ENCODE measurements at places on chromosomes 16 and 17.

- no peak for DNase-seq
These were observed 2.4 kb downstream of the TMEM101 start for GRCh38 chr17:44012391-44012790.

DNA sequence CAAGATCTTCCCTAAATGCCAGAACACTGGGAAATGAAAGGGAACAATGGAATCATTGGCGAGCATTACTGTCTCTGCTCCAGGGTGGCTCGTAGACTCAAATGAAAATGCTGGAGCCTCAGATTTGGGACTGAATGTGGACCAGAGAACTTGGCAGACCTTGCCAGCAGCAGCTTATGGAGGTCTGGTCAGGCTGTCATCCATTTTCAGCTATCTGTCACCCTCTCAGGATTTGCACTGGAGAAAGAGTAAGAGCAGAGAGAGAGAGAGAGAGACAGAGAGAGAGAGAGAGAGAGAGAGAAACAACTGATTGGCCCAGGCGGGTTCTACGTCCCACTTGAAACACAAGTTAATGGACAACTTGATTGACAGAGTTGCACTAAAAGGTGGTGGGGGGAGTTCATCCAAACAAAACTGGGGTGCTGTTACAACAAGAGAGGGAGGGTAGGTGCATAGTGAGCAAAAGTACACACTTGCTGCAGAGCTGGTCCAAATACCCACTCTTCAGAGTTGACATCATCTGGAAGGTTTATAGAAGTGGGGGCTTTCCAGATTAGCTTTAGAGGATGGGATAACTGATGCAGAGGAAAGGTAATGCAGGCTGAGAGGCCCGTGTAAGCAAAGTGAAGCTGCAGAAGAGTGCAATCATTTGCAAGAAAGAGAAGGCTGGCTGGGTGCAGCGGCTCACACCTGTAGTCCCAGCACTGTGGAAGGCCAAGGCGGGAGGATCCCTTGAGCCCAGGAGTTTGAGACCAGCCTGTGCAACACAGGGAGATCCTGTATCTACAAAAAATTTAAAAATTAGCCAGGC, 16.5 kb upstream of the NSMCE1 start:
- DNase-seq = no peak

DNA sequence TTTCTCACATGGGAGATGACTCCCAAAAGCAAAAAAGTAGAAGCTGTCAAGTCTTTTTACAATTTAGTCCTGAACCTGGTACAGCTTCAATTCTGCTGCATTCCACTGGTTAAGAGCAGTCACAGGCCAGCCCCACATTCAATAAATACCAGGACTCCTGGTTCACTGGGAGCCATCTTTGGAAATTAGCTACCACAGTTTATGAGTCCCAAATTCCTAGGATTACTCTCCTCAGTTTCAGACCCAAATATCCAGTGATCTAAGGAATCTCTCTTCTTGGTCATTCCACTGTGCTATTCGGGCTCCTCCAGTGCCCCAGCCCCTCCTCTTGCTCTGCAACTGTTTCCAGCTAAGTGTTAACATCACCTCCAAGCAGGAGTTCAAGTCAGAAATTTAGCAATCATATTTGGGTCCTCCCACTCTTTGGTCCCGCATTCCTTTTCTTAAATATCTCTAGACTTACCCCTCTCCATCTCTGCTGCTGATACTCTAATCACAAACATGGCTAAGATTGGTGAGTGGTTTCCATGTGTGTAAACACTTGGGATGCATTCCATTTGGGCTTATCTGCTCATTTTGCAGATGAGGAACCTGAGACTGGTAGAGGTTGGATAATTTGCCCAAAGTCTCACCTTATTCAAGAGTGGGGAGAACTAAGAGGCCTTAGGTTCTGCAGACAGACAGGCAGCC, 9.6 kb upstream of the WIPF2 start:
- no peak for DNase-seq

GRCh38 chr17:61343576-61343975, 56.1 kb upstream of the TBX2 start:
- DNase-seq = no peak

- peak; percentile 42 for DNase-seq
These were observed 862 bp downstream of the DCAKD start for GRCh38 chr17:45050481-45051059.

DNA sequence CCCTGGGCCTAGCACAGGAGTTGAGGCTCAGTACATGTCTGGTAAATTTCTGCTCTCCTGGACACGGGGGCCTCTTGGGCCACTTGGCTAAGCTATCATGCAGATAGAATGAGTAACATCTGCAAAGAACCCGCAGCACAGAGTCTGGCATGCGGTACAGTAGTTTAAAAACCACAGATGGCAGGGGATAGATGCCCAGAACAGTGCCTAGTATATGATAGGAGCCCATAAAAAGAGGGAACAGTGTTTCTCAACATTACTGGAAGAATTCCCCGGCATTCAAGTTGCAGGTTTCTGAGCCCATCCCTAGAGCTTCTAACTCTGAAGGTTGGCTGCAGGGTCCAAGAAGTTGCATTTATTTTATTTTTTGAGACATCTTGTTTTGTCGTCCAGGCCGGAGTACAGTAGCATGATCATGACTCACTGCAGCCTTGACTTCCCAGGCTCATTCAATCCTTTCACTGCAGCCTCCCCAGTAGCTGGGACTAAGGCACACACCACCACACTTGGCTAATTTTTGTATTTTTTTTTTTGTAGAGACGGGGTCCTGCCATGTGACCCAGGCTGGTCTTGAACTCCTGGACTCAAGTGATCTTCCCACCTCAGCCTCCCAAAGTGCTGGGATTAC, 5.8 kb downstream of the CDIPT start:
- DNase-seq = no peak

- DNase-seq = no peak
These were observed 5.8 kb upstream of the SPIRE2 start for GRCh38 chr16:89822188-89823086.

DNA sequence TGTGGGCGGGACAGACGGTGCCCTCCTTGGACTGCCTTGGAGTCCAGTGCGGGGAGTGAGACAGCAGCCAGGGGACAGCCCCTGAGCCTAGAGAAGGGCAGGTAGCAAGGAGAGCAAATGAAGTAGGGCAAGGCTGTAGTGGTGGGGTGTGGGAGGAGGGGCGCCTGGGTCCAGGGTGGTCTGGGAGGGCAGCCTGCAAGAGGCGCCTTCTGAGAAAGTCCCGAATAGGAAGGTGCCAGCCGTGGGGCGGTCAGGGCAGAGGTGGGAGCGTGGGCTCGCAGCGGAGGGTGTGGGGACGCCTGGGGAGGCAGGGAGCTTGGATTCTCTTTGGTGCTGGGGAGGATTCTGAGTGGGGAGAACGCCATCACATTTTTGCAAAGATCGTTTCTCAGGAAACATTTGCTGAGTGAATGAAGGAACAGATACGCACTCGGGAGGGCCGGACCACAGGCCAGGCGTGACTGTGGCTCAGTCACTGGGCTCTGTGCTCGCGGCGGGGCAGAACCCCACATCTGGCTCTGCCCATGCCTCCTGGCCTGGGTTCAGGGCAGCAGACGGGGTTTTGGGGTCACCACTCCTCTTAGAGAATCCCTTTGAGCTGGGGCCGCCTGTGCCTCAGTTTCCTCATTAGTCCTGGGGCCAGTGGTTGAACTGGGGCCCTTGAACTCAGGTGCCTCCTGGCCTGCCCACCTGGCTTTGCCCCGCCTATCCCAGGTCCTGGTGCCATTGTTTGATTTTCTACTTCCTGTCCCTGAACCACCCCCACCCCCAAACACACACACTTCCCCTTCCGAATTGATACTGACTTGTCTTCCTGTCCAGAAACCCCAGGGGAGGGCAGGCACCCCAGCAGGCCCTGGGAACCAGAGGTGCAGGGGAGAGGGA, 4.2 kb downstream of the SNN start:
- no peak for DNase-seq

DNA sequence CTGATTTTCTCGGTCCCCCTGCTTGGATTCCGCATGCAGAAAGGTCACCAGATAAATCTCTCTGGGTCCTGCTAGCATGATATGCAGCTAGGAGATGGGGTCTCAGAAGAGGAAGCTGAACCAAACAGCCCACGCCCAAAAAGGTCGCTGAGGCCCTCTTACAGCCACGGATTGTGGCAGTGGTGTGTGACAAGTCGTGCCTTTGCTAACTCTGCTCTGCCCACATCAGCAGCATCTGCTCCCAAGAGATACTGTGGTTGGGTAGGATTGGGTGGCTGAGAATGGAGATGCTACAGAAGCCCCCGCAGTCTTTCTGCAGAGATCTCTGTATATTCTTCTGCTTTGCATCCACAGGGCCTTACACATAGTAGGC, 15.2 kb upstream of the SKAP1 start:
- no peak for DNase-seq

DNA sequence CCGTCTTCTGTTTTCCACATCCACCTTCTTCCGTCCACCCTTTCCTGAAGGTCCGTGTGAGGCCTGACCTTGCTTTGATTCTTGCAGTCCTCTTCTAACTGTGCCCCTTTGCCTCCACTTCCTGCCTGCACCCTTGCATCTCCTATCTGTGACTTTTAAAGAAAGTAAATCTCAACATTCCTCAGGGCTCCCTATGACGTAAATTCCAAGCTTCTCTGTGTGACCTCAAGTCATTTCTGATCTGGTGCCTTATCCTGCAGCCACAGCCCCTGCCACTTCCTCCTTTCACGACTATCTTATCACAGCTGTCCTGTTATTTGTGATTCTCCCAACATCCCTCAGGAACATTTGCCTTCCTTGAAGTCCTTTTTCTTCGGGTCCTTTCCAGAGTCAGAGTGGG, 520.5 kb downstream of the CDH13 start:
- DNase-seq = no peak

GRCh38 chr17:3794557-3795389, 6.2 kb downstream of the ITGAE start:
- peak; percentile 70 for DNase-seq

DNA sequence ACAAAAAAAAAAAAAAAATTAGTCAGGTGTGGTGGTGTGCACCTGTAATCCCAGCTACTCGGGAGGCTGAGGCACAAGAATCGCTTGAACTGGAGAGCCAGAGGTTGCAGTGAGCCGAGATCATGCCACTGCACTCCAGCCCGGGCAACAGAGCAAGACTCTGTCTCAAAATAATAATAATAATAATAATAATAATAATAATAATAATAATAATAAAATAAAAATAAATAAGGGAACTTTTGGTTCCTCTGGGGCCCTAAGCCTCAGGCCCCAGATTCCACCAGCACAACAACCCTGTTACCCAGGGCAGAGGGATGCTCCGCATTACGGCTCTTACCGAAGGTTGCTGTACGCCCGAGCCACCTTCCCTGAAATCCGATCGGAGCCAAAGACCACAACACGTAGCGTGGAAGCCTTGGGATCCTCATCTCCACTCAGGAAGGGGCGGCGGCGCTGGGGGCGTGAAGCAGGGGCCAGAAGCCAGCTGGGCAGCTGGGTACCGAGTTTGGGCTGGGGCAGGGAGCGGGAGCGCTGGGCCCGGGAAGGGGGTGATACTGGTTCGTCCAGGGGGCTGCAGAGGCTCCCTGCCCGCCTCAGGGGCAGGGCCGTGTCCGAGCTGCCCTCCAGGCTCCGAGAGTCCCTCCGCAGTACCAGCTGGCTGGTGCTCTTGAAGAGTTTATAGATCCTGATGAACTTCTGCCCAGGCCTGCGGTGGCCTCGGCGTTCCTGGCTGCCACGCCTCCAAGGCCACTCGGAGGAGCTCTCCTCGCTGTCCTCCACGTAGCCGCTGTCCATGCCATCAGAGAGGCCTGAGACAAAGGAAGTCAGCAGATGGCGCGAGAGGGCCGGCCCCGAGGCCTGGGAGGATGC, 20.6 kb upstream of the PIK3R6 start:
- DNase-seq = no peak

DNA sequence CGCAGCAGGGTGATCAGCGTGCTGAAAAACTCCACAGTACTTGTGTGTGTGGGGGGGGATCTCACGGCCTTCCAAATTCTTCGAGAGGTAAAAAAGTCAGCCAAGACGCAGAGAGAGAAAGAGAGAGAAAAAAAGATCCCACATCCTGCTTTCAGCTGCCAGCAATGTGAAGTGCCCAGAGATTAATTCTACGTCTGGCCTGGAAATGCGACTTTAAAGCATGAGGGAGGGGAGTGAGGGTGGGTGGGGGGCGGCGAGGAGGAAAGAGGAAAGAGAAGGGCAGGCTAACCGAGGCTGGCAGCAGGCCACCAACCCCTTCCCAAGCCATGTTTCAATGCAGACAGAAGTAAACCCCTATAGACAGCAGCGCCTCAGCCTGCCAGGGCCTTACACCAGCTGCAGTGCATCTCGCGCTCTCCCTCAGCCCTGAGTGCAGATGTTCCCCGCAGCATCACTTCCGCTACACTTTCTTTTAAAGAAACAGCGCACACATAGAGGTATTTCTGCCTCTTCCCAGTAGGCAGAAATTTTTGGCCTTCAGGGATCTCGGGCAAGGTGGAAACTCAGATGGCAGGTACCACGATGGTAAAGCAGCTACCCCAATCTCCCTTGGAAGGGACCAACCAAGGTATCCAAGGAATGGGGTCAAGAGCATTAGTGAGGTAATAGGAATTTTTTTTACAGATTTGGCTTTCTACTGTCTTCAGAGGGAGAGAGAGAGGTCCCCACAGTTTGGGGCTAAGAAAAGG, 87.8 kb downstream of the SMG6 start:
- DNase-seq = peak; percentile 72

DNA sequence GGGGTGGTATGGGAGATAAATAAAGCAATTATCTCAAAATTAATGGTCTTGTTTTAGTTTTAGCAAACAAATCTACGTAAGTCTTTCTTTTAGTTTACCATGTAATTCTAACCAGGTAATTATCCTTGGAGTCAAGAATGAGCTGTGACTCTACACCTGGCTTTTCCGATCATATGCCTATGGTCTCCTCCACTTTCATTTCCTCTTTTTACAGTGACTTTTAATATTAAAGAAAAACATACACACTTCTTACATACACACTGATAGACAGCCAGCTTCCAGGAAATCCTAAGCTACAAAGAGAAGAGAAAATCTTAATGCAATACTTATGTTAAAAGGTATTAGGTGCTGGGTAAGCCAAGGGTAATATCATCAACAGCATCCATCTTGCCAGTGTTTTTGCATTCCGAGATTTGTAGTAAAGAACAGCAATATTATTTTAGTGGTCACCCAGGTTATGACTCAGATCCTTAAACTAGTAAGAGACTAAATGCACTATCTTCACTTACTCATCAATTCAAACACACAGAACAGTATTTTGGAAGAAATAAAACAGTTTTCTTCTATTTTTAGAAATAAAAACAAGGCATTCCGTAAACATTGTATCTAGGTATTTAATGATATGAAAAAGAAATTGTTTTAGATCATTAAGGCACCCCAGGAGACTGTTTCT, 4.4 kb upstream of the IRX5 start:
- no peak for DNase-seq

DNA sequence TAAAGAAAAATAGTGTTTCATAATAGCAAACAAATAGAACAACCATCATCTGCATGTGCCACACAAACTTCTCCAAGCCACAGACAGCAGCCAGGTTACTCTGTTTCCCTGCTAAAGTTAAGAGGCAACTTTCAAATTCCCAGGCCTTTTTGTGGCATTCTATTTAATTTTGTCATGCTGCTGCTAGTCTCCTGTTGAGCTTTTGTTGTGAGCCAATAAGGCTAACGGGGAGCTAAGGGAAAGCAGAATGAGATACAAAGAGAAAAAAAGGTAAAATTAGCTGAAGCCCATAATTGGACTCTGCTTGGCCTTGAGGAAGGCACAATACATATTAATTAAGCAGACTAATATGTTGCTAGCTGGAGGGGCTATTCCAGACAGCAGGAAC, 74.7 kb upstream of the GNAO1 start:
- DNase-seq = no peak
